ENCODE measurements at places on chromosomes 12 and 14.

DNA sequence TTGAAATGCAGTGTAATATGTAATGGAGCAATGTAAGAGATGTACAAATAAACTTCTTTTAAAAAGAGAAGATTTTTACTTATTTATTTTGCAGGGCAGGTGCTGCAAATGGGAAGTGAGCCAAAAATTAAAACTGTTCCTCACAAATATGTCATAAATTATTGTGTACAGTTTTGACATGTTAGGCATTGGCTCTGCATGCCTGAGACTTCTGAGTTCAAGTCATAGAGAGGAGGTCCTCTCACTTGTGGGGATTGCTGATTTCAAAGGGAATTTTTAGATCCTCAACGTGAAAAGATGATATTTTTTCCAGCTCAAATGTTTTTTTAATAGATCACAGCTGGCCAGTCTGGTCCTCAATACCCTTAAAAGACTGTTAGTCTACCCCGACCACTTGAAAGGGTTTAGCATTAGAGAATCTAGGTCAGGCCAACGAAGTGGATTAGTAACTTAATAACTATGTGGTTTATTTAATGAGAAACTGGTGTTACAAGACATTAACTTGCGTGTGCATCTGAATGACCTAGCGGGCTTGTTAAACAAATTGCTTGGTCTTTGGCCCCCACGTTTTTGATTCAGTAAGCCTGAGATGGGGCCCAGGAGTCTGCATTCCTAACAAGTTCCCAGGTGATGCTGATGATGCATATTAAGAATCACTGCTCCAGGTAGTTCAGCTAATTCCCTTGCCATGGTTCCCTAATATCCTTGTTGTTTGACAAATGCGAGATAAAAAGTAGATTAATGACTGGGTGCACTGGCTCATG lies 30.9 kb upstream of the WDR89 start:
- DNase-seq = no peak

DNA sequence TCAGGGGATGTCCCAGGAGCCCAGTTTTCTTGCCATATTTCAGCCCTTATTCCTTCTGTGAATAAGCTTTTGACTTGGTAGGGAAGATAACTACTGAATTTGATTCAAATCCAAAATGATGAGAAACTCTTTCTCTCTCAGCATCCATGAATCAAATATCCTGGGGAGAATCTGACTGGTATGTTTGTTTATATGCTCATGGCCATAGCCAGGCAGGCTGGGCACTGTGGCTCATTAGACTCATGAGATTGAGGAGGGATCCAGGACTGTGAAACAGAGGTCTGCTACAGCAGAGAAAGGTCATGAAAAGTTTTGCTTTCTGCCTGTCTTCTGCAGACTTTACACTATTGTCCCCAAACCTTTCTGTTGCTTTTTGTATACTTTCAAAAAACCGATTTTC lies 346.4 kb upstream of the ATP2B1 start:
- no peak for DNase-seq

- no peak for DNase-seq
Measured at GRCh38 chr12:52796839-52797528, 1.1 kb upstream of the KRT3 start.

GRCh38 chr14:34794217-34794616 lies 79.8 kb upstream of the CFL2 start:
- DNase-seq = no peak

DNA sequence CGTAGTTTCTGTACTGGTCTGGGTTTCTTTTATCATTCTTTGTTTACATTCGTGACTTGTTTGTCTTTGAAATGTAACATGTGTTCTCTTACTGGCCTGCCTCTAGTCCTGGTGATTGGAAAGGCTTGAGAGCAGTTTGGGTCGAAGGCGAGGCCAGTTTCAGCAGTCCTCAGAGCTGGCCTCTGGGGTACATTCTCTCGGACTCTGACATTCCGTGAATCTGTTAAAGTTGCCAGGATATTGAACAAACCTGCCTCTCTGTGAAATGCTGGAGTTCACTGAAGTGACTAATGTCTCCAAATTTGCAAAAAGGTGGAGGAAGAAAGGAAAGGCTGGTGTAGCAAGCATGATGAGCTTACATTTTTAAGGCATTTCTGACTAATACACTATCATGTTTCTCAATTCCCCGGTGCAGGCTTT lies 1.5 kb downstream of the PLEKHA5 start:
- peak; percentile 66 for DNase-seq

GRCh38 chr12:57575771-57576612 lies 15.0 kb upstream of the PIP4K2C start:
- no peak for DNase-seq

DNA sequence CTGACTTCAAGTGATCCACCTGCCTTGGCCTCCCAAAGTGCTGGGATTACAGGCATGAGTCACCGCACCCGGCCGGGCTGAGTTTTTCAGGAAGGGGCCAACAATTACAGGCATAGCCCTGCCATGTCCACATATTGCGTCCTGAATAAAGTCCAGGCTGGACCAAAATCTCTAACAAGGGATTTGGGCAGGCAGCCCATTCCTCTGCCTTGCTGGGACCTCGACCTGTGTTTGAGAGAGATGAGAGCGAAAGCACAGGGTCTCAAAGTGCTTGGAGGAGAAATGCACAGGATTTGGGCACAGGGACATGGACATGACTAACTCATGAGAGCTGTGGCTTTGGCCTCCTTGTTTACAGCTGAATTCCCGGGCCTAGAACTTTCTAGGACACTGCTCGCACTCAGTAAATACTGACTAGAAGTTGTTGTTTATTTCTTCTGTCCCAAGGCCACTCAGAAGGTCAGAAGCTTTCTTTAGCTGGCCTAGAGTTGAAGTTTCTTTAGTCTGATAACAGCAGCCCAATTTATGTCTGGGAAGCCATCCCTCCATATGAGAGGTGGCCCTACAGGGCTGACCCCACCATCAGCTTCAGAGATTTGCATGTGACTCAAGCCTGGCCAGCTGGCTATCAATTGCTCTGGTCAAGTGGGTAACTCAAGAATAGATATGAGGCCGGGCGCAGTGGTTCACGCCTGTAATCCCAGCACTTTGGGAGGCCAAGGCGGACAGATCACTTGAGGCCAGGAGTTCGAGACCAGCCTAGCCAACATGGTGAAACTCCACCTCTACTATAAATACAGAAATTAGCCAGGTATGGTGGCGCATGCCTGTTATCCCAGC lies 11.7 kb downstream of the CAMKK2 start:
- DNase-seq = no peak

DNA sequence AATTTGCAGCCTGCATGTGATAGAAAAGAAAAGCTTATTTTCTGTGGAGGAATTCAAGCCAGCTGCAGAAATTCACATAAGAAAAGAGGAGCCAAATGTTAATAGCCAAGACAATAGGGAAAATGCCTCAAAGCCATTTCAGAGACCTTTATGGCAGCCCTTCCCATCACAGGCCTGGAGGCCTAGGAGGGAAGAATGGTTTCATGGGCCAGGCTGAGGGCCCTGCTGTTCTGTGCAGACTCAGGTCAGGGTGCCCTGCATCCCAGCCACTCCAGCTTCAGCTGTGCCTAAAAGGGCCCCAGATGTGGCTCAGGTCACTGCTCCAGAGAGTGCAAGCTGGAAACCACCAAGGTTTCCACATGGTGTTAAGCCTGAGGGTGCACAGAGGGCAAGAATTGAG lies 21.2 kb upstream of the CCDC88C start:
- no peak for DNase-seq

DNA sequence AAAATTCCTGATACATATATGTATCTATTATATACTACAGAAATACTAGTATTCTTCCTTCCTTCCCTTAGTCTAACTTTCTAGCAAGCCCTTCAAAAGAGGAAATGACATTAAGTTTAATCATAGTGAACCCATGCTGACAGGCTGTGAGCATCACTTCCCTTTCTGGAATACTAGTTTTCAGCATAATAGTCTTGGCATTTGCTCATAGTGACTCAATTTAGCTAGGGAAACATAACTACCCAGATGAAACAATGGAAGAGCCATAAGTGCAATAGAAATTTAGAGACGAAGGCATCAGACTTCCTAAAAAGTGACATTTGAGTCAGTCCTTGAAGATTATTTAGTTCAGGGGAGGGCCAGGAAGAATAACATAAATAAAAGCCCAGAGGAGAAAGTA lies 184.5 kb upstream of the CRY1 start:
- no peak for DNase-seq

DNA sequence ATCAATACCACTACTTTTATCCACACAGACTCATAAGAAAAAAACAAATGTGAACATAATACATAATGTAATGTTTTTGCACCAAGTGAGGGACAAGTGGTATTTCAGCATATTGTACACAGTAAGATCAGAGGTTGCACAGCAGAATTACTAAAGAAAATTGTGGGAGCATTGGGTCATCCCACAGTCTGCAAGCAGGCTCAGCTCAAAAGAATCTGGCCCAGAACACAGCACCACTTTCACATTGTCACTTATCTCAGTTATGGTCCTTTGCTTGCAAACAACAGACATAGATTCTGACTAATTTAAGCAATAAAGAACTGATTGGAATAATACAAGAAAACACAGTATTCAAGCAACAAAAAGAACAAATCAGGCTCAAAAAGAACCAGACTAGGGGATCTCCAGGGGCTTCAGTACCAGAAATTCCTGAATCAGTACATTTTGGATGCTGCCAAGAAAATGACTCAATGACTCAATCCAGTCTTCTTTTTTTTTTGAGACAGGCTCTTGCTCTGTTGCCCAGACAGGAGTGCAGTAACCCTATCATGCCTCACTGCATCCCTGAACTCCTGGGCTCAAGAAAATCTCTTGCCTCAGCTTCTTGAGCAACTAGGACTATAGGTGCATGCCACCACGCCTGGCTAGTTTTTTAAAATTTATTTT lies 42.9 kb upstream of the EEA1 start:
- DNase-seq = no peak

GRCh38 chr12:45235087-45236025 lies 19.5 kb downstream of the ANO6 start:
- peak; percentile 62 for DNase-seq

GRCh38 chr12:104177663-104178501 lies 37.7 kb upstream of the TXNRD1 start:
- DNase-seq = peak; percentile 56

- DNase-seq = no peak
Measured at GRCh38 chr12:3923021-3923420, 49.8 kb upstream of the PARP11 start.

- no peak for DNase-seq
Measured at GRCh38 chr12:6891646-6892001, 13.0 kb upstream of the LRRC23 start.

DNA sequence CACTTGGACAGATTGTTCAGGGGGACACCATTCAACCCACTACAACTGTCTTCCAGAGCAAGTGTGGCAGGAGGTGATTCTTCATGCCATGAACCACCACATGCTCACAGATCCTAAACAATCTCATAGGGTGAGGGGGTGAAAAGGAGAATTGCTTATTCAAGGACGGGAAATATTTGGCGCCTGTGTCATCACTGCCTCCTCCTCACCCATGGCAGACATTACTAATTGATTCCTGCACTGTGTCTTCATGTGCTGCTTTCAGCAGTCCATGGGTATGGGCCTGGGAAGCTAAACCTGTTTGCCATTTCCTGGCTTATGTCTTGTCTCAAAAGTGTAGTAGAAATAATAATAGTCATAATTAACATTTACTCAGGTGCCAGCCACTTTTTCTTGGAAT lies 31.3 kb downstream of the MMAB start:
- peak; percentile 15 for DNase-seq

GRCh38 chr14:51182131-51182565 lies 57.9 kb upstream of the TMX1 start:
- DNase-seq = no peak

GRCh38 chr12:89782807-89783206 lies 74.2 kb upstream of the ATP2B1 start:
- DNase-seq = no peak

DNA sequence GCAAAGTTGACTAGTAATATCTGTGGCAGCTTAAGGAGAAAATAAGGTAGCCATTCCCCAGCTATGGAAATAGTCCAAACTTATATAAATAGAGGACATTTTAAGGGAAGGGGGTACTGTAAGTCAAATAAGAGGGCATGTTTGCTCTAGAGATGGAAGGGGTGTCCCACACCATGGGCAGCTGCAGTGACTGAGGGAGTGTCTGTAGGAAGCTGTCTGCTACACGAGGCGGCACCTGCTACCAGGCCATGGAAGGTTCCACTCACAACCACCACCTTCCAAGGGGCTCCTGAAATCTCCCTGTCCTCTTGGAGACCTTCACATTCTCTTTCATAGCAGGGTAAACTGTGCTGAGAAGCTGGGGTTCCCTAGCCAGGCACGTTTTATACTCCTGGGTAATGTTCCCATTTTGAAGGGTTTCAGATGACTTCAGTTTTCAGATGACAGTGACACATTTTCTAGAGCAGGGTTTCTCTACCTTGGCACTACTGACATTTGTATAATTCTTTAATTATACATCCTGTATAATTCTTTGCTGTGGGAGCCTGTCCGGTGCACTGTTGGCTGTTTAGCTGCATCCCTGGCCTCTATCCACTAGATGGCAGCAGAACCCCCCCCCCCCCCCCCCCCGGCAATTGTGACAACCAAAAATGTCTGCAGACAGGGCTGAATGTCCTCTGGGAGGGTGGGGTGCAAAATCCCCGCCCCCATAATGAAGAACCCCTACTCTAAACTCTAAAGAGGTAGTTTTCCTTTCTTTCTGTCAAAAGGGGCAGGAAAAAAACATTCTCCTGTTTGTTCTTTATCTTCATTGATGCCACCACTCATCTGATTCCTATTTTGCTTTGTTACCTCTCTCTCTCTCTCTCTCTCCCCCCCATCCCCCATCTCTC lies 11.6 kb upstream of the SMCO2 start:
- DNase-seq = peak; percentile 61

DNA sequence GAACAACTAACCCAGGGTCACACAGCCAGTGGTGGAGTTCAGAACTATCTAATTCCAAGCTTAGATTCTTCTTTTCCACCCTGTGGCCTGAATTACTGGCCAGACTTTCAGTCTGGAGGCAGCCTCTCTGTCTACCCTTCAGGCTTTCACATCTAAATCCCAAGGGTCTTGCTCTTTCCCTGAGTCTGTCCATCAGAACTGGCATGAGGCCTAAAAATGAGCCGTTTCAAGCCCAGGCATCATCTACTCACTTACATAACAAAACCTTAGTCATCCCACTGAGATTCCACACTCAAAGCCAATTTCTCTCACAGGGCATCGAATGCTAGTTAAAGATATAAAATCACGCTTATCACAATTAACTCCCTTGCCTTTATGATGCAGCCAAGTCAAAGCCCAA lies 1.3 kb upstream of the PTGDR start:
- no peak for DNase-seq

- DNase-seq = no peak
Measured at GRCh38 chr12:113471619-113472171, at the start of gene LHX5. TSS of gene LHX5 (minus strand) at chr12:113471871. CDS start at chr12:113471498, 373 bp downstream.

DNA sequence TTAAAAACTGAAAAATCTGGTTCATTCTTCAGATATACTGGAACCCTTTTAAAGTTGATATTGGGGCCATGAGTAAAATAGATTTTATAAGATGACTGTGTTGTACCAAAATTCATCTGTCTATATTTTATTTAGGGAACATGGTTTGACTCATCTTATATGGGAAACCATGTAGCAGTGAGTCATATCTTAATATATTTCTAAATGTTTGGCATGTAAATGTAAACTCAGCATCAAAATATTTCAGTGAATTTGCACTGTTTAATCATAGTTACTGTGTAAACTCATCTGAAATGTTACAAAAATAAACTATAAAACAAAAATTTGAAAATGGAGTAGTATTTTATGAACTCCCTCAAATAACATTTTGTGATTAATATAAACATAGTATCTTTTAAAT lies 14.2 kb downstream of the PTGER2 start:
- no peak for DNase-seq

- no peak for DNase-seq
Measured at GRCh38 chr12:82448911-82449578, 90.7 kb downstream of the METTL25 start.

Data from SW480 (cell line).